ENCODE measurements at places on chromosomes 1 and 21.
A peak's percentile ranks its signal among the peaks of the same experiment; 100 is the strongest.

DNA sequence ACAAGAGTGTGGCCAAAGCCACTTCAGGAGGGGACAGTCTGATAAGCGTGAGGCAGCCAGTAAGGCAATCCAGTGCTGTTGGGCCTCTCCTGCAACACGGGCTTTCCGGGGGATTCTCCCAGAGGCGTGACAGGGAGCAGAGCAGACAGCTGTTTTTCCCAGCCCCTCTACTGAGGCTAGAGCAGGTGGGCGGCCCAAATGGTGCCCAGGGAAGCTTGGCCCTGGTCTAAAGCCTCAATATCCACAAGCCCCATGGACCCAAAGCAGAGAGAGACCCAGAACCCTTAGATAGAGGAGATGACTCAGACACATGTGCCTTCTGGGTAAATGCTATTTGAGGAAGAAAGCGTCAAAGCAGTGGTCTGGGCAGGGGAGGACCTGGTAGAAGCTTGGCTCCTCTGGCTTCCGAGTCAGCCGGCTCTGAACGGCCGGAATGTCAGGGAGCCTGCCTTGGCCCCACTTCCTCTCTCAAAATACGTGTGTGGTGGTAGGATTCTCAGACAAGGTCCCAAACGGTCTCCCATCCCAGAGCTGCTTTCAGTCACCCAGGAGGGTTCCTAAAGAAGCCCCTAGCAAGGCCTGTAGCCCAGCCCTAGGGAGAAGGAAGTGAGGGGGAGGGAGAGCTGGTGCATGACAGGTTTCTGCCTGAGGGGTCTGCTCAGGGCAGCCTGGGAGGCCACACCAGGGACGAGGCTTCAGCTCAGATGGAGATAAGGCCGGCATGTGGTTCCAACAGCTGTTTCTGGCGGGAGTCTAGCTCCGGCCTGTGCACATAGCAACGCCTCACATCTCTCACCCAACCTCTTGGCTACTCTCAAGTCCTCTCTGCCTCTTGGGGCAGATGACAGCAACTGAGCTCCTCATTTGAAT is 28.8 kb downstream of the PIK3C2B start:
- no peak for DNase-seq

- DNase-seq, result peak; percentile 55
These were observed 157.2 kb downstream of the PLA2G4A start for GRCh38 chr1:186985889-186986491.

GRCh38 chr1:6860401-6860800 is 75.1 kb downstream of the CAMTA1 start:
- no peak for DNase-seq

DNA sequence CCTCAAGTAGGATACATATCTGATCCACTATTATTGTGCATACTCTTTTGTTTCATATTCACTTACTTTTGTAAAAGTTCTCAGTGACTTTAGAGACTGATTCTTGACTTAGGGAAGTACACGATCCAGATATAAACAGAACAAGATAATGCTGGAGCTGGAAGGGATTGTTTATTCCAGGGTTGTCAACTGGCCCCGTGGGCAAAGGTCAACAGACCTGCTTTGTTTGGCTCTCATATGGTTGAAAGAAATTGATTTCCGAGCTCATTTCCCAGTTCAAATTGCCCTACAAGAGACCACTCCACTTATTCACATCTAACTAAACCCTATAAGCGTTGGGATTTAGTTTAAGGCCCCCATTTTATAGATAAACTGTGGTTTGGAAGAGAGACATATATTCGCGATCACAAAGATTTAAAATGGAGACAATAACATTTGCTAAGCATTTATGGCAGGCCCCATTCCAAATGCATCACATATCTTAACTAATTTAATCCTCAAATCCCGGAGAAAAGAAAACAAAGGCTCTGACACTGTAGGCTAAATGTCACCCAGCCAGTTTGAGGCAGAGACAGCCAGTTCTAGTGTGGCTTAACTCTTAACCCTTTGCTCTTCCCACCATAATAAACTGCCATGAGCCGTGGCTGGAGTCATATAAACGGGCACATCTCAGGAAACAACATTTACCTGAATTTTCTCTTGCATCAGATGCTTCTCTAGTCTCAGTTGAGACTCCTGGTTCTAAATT is 20.6 kb downstream of the REG4 start:
- no peak for DNase-seq

DNA sequence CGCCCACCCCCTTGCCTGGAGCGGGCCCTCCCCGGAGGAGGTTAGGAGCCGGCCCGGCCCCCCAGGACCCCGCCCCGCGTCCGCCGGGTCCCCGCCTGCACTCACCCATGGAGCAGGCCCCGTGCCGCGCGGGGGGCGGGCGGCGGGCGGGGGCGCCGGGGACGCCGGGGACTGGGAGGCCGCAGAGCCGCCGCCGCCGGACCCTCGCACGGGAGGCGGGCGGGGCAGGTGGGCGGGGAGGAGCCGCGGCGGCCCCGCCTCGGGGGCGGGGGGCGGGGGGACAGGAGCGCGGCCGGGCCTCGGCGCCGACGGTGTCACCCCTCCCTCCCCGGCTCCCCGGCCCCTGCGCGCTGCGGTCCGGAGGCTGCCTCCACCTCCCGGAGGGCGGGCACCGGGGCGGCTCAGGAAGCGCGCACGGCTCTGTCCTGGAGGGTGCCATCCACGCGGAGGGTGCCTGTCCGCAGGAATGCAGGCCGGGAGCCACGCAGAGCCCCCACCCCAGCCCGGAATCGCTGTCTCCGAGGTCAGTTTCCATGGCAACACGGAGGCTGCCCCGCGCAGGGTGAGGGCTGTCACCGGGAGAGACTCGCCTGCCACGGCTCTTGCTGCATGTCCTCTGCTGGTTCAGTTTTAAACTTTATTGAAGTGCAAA is 5.9 kb upstream of the PLEKHG5 start:
- no peak for DNase-seq

Measured in globus pallidus (tissue), 1 donor.